Heart left ventricle (tissue), 16 donors: ENCODE measurements at places on chromosomes 16 and 17. TPM values are rescaled to one million over a fixed set of nuclear protein-coding genes. Genes with fewer than 3 reads are reported as not detected.
A peak's percentile ranks its signal among the peaks of the same experiment; 100 is the strongest.

DNA sequence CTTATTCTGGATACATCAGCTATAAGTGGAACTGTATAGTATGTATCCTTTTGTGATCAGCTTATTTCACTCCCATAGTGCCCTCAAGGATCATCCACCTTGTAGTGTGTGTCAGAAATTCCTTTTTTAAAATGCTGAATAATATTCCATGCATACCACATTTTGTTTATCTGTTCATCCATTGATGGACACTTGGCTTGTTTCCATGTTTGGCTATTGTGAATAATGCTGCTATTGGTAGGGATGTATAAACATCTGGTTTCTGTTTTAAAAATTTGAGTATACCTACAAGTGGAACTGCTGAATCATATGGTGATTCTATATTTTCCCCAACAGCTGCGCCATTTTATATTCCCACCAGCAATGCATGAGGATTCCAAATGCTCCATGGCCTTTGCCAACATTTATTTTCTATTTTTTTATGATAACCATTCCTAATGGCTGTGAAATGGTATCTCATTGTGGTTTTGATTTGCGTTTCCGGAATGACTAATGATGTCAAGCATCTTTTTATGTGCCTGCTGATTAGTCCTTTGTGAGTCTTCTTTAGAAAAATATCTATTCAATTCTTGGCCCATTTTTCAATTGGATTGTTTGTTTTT, 11.6 kb downstream of the RCVRN start:
- H3K27me3 ChIP-seq: peaks cover 6% of the 10 kb centered on the region
- H3K4me3 ChIP-seq: no peak overlapping the region
- no peak overlapping the region for H3K27ac ChIP-seq
- DNase-seq: no peak

DNA sequence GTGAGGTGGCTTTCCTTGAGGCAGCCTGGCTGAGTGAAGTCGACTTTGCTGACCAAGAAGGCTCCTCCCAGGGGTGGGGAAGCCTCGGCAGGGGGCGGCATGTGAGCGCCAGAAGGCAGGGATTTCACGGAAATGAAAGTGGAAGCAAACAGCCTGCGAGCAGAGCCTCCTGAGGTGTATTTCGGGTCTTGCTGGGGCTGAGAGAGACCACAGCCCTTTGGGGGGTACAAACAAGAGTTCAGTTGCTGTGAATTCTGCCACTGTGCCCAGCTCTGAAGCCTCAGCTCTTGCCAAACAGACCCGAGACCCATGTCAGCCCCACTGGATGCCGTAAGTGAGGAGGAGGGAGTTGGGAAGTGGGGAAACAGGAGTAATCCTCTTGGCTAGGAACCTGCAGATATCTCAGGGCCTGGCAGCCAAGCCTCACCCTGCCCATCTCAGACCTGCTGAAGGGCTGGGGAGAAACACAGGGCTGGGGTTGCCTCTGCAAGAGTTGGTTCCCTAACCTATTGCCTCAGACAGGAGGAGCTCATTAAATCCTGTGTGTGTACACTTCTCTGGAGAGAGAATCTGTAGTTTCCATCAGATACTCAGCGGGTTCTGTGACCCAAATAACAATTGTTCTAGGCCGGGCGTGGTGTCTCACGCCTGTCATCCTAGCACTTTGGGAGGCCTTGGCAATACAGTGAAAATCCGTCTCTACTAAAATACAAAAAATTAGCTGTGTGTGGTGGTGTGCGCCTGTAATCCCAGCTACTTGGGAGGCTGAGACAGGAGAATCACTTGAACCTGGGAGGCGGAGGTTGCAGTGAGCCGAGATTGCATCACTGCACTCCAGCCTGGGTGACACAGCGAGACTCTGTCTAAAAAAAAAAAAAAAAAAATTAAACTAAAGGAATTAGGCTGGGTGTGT, at the start of gene IFI35:
Gene IFI35 (plus strand): TSS at position 146 of the 913 bp plus-strand sequence. CDS start 164 bp downstream, at position 310.
- H3K4me3 ChIP-seq: peak within 1 kb of the TSS; percentile 82
- no peaks in the 10 kb centered on the region for H3K27me3 ChIP-seq
- peak; percentile 90 for DNase-seq
- peaks cover 27% of the 10 kb centered on the region for H3K4me1 ChIP-seq
- peak within 1 kb of the TSS; percentile 39 for H3K27ac ChIP-seq

The PRR35 gene
- total RNA-seq: not detected

DNA sequence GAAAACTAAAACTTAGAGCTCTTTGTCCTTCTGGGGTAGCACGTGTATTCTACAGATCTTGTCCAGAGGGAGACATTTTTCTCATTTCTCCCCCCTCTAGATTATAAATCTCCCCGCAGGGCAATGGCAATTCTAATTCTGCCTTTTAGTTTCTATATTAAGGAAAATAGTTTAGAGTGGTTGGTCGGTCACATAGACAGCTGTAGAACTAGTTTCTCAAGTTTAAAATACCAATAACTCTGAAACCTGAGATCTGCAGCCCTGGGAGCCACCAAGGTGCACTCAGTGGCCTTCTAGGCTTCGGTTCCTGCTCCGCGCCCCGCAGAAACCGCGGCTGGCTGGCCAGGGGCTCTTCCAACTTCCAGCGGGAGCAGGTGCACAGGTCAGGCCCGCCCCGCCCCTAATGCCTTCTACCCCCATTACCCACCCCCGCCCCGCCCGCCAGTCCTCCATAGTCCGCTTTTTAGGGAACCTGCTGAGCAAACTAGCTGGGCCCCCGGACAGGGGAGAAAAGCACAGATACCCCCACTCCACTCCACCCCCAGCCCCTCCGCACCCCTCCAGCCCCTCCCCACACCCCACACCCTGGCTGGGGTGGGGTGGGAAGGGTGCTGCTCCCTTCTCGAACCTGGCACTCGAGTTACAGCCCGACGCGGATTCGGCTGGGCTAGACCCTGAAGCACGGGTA, 431 bp downstream of the SLFN11 start:
- H3K27me3 ChIP-seq: peaks cover 3% of the 10 kb centered on the region
- peak overlapping the region; percentile 82 for H3K4me3 ChIP-seq
- no peak for DNase-seq
- H3K36me3 ChIP-seq: peaks cover 5% of the 10 kb centered on the region
- H3K4me1 ChIP-seq: no peaks in the 10 kb centered on the region
- peak overlapping the region; percentile 95 for H3K27ac ChIP-seq

GRCh38 chr17:11825572-11826209, 171.6 kb downstream of the ZNF18 start:
- H3K27me3 ChIP-seq: no peaks in the 10 kb centered on the region
- no peak overlapping the region for H3K4me3 ChIP-seq
- H3K36me3 ChIP-seq: no peaks in the 10 kb centered on the region
- DNase-seq: no peak
- no peak overlapping the region for H3K27ac ChIP-seq

DNA sequence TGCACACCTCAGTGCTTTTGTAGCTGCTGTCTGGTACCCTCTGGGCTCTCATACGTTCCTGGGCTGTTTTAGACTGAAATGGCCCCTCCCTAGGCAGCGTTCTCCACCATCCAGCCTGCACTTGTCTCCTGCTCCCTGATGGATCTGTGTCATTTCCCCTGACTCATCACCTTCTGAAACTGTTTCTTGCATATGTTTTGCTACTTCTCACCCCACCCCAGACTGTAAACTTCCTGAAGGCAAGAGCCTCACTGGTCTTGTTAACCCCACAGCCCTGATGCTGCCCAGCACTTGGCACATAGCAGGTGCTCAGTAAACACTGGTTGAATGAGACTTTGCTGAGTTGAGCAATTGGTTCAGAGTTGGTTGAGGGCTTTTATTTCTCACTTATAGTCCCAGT, 78.7 kb downstream of the CRISPLD2 start:
- no peak for DNase-seq
- no peaks in the 10 kb centered on the region for H3K27me3 ChIP-seq
- no peak overlapping the region for H3K4me3 ChIP-seq
- H3K27ac ChIP-seq: no peak overlapping the region
- H3K36me3 ChIP-seq: peaks cover 15% of the 10 kb centered on the region

DNA sequence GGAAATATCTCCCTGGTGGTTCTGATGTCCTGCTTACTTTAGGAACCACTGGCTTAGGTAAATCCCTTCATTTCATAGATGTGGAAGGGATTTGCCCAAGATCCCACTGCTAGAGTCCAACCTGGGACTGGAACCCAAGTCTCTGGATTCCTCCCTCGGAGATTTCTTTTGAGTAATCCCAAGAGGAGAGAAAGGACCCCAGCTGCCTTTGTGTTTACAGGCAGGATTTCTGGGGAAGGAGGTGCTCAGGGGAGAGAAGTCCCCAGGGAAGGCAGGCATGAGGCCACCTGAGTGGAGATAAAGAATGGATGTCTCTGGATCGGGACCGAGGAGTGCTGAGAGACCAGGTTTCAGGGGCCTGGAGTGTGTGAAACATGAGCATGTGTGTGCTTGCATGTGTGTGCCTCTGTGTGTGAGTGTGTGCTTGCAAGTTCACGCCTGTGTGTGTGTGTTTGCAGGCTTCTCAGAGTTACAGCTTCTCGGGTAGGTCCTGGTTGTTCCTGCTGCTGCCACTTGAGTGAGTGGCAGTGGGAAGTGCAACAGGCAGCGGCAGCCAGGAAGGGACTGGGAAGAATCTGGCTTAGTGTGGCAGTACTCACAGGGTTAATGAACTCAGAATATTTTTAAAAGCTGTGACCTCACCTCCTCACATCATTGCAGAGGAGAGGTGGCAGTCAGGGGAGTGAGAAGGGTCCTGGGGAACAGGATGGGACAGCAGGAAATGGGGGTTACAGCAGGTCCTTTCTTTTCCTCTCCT, 2.2 kb downstream of the KCNH6 start:
- no peaks in the 10 kb centered on the region for H3K36me3 ChIP-seq
- no peak overlapping the region for H3K27ac ChIP-seq
- H3K27me3 ChIP-seq: no peaks in the 10 kb centered on the region
- H3K4me1 ChIP-seq: no peaks in the 10 kb centered on the region
- H3K4me3 ChIP-seq: no peak overlapping the region
- DNase-seq: no peak

- DNase-seq: peak; percentile 88
- peaks cover 29% of the 10 kb centered on the region for H3K4me1 ChIP-seq
- H3K27me3 ChIP-seq: no peaks in the 10 kb centered on the region
- H3K4me3 ChIP-seq: peak within 1 kb of the TSS; percentile 60
- H3K27ac ChIP-seq: peak within 1 kb of the TSS; percentile 96
- H3K36me3 ChIP-seq: no peaks in the 10 kb centered on the region
Measured at GRCh38 chr17:63699638-63700527, at the start of gene LIMD2. Gene LIMD2, minus strand, starts transcription at chr17:63700125. Its CDS starts 827 bp downstream, at chr17:63699298.

- no peak overlapping the region for H3K27ac ChIP-seq
- H3K36me3 ChIP-seq: no peaks in the 10 kb centered on the region
- DNase-seq: no peak
- H3K4me1 ChIP-seq: peaks cover 11% of the 10 kb centered on the region
- H3K27me3 ChIP-seq: no peaks in the 10 kb centered on the region
- no peak overlapping the region for H3K4me3 ChIP-seq
Measured at GRCh38 chr16:81635063-81635937, 143.8 kb upstream of the PLCG2 start.

DNA sequence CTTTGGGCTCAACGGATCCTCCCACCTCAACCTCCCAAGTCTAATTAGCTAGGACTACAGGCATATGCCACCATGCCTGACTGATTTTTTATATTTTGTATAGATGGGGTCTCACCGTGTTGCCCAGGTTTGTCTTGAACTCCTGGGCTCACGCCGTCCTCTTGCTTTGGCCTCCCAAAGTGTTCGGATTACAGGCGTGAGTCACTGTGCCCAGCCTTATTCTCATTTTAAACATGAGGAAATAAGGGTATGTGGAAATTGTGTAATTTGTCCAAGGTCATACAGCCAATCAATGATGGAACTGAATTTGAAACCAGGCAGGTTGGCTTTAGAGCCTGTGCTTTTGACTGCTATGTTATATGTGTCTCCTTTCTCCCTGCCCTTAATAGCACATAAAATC, 27.4 kb upstream of the AQP8 start:
- H3K4me1 ChIP-seq: no peaks in the 10 kb centered on the region
- H3K27ac ChIP-seq: no peak overlapping the region
- no peaks in the 10 kb centered on the region for H3K36me3 ChIP-seq
- no peaks in the 10 kb centered on the region for H3K27me3 ChIP-seq
- DNase-seq: no peak

The TBC1D28 gene
- total RNA-seq: not detected

The INCA1 gene
- 0.75 TPM for total RNA-seq

DNA sequence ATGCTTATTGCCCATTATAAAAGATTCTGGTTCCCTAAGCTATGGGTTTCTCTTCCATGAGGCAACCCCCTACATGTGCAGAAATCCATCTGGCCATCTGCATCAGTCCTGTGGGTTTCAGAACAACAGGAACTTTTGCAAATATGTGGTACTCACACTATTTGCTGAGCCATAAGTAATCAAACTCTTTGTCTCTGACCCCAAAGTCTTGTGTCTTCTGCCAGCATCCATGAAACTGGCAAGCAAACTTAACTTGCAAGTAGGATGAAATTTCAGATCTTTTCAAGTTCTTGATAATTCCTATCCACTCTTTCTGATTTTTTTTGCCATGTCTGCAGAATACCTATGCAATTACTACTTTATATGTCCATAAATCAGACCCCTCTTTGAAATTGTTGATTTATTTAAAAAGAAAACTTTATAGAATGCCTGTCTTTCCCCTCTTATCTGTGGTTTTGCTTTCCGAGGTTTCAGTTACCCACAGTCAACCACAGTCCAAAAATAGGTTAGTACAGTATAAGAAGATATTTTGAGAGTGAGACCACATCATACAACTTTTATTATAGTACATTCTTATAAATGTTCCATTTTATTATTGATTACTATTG, 158.4 kb upstream of the IRX3 start:
- DNase-seq: no peak
- H3K4me1 ChIP-seq: no peaks in the 10 kb centered on the region
- no peak overlapping the region for H3K4me3 ChIP-seq

The SLC16A5 gene
- total RNA-seq: 15.6 TPM

The NPIPB9 gene
- not detected for total RNA-seq

The DPEP3 gene
- total RNA-seq: not detected

DNA sequence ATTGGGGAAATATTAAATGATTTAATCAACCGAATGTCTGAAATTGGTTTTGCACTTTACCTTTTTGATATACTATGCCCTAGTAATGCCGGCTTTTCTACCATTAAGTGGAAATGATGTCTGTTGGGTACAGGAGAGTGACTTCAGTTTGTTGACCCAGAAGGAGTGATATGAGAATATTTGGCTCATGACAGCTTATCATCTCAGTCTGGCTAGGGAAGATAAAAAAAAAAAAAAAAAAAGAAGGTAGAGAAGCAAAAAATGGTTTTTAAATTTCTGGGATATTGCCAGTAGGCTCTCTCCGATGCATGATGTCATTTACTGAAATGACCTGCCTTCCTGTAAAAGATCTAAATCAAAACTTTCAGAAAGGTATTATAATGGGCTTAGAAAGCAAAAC, 69.0 kb downstream of the CNTNAP4 start:
- no peaks in the 10 kb centered on the region for H3K4me1 ChIP-seq
- no peak for DNase-seq
- no peaks in the 10 kb centered on the region for H3K27me3 ChIP-seq
- no peaks in the 10 kb centered on the region for H3K36me3 ChIP-seq
- no peak overlapping the region for H3K4me3 ChIP-seq

The KRT27 gene
- total RNA-seq: not detected

- DNase-seq: no peak
- no peaks in the 10 kb centered on the region for H3K36me3 ChIP-seq
- H3K27me3 ChIP-seq: no peaks in the 10 kb centered on the region
Measured at GRCh38 chr17:82355770-82356427, 3.1 kb upstream of the TEX19 start.

DNA sequence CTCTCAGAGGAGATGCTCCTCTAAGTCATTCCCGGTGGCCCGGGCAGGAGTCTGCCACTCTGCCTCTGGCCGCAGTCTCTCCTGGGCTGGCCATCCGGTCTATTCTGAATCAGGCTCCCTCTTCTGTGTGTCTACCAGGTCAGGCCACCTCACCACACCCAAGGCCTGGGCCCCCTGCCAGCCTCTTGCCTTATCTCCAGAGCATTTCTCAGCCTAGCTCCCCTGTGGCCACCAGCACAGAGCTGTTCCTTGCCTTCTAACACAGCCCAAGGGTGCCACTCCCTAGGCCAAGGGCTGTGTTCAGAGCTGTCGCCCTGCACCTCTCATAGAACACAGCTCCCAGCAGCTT, 55.3 kb downstream of the MYO18A start:
- no peak overlapping the region for H3K4me3 ChIP-seq
- H3K27ac ChIP-seq: peak overlapping the region; percentile 38
- no peak for DNase-seq
- H3K27me3 ChIP-seq: no peaks in the 10 kb centered on the region
- peaks cover 42% of the 10 kb centered on the region for H3K4me1 ChIP-seq
